ENCODE measurements at places on chromosomes 13 and 19. TPM values are rescaled to one million over a fixed set of nuclear protein-coding genes. Genes with fewer than 3 reads are reported as not detected.

- peaks cover 3% of the 10 kb centered on the region for H3K36me3 ChIP-seq
- no peaks in the 10 kb centered on the region for H3K27me3 ChIP-seq
- H3K4me1 ChIP-seq: no peaks in the 10 kb centered on the region
- H3K4me3 ChIP-seq: no peak overlapping the region
- no peak for DNase-seq
These were observed 21.7 kb downstream of the MAU2 start for GRCh38 chr19:19342086-19343015.

GRCh38 chr13:79084802-79085424 is 321.1 kb downstream of the RBM26 start:
- H3K4me1 ChIP-seq: no peaks in the 10 kb centered on the region
- no peaks in the 10 kb centered on the region for H3K36me3 ChIP-seq
- no peak for DNase-seq
- H3K27me3 ChIP-seq: no peaks in the 10 kb centered on the region
- H3K27ac ChIP-seq: no peak overlapping the region
- H3K4me3 ChIP-seq: no peak overlapping the region

GRCh38 chr13:54241719-54242118 is 1213.1 kb downstream of the OLFM4 start:
- DNase-seq: no peak
- H3K4me1 ChIP-seq: no peaks in the 10 kb centered on the region

GRCh38 chr13:46166224-46166584 is 15.8 kb downstream of the LCP1 start:
- no peak overlapping the region for H3K27ac ChIP-seq
- DNase-seq: no peak

DNA sequence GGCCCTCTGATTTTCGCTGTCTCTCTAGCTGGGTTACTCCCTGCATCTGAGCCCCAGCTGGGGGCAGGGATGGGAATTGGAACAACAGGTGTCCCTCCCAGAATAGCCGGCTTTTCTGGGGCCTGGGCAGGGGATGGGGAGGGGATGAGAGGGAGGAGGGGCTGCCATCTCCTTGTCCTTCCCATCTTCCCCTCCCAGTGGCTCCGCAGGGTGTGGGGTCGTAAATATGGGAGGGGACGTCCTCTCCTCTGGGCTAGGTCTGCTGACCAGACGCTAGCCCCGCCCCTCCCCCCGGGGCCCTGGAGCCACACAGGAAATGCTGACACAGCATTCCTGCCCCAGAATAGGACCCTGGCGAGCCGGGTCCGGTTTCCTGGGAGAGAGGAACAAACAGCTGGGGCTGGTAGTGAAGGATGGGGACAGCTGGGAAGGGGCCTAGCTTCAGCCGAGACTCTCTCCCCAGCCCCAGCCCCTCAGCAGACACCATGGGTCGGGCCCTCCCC is 1.1 kb downstream of the RYR1 start:
- peak; percentile 72 for DNase-seq
- no peak overlapping the region for H3K4me3 ChIP-seq
- no peaks in the 10 kb centered on the region for H3K36me3 ChIP-seq
- no peaks in the 10 kb centered on the region for H3K4me1 ChIP-seq

DNA sequence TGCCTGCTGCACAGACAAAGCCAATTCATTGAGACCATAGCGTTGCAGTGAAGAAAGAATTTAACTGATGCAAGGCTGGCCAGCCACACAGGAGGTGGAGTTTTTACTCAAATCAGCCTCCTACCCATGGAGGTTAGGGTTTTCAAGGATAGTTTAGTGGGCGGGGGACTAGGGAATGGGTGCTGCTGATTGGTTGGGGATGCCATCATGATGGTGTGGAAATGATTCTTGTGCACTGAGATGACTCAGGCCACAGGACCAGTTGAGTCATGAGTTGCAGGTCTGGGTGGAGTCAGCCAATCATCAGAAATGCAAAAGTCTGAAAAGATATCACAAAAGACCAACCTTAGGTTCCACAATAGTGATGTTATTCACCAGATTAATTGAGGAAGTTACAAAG is 359.6 kb downstream of the FOXO1 start:
- no peak overlapping the region for H3K4me3 ChIP-seq
- H3K4me1 ChIP-seq: no peaks in the 10 kb centered on the region
- no peaks in the 10 kb centered on the region for H3K27me3 ChIP-seq

GRCh38 chr19:56263319-56263718 is 9.2 kb upstream of the EDDM13 start:
- no peaks in the 10 kb centered on the region for H3K27me3 ChIP-seq
- no peak for DNase-seq
- H3K27ac ChIP-seq: no peak overlapping the region
- no peaks in the 10 kb centered on the region for H3K36me3 ChIP-seq
- no peaks in the 10 kb centered on the region for H3K4me1 ChIP-seq

DNA sequence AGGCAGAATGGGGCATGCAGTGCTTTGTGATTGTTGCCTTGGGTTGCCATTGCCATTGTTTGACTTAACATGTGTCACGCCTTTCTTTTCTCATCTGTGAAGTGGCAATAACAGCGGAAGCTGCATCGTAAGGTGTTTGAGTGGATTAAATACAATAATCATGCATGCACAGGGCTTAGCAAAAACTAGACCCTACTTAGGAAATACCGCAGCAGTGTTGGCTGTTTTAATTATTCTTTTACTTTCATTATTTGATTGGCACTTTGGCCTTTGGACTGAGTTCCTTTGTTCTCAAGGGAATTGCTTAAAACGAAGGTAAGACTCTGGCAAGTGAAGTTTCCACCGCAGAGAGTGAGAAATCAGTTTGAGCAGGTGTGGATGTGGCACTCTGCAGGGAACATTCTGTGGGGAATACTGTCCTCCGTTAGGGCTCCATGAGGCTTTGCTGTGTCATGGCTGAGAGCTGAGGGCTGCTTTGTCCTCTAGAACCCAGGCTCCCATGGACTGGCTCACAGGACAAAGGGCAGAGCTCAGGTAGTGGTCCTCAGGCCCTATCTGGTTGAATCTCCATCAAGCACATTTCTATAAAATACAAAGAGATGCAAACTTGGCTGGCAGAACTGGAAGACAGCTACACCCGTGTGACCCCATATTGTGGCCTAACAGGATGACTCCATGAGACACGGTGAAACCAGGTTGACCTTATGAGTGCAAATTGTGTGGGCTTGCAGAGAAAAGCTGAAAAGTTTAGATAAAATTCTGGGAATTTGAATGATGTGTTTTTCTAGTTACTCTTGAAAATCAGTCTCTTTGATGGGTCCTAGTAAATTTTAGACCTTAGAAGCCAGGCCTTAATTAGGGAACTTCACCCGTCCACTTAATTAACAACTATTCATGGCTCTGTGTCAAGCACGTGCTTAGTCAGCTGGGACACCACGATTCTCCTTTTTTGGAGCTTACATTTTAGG is 407.2 kb downstream of the KCNRG start:
- no peaks in the 10 kb centered on the region for H3K27me3 ChIP-seq
- no peaks in the 10 kb centered on the region for H3K36me3 ChIP-seq
- no peak overlapping the region for H3K4me3 ChIP-seq
- peak; percentile 32 for DNase-seq
- no peaks in the 10 kb centered on the region for H3K4me1 ChIP-seq
- no peak overlapping the region for H3K27ac ChIP-seq

DNA sequence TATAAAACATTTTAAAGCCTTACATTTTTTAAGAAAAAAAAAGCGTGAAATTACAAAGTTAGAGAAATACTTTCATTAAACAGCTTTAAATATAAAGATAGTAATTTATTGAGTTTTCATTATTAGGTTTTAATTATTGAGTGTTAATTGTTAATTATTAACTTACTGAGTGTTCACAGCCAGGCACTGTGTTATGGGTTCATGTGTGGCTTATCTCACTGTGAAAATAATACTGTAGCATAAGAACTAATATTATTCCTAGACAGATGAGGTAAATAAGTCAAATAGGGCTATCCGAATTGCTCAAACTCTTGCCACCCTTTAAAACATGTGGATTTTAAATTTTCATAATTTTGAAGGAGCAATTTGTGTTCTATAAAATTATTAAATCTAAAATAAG is 956.1 kb upstream of the PCDH20 start:
- no peak overlapping the region for H3K27ac ChIP-seq
- H3K36me3 ChIP-seq: no peaks in the 10 kb centered on the region
- H3K27me3 ChIP-seq: no peaks in the 10 kb centered on the region
- DNase-seq: no peak

GRCh38 chr19:5130371-5131030 is 161.6 kb downstream of the KDM4B start:
- no peak overlapping the region for H3K4me3 ChIP-seq
- no peaks in the 10 kb centered on the region for H3K27me3 ChIP-seq
- H3K27ac ChIP-seq: no peak overlapping the region
- no peaks in the 10 kb centered on the region for H3K36me3 ChIP-seq
- no peak for DNase-seq

DNA sequence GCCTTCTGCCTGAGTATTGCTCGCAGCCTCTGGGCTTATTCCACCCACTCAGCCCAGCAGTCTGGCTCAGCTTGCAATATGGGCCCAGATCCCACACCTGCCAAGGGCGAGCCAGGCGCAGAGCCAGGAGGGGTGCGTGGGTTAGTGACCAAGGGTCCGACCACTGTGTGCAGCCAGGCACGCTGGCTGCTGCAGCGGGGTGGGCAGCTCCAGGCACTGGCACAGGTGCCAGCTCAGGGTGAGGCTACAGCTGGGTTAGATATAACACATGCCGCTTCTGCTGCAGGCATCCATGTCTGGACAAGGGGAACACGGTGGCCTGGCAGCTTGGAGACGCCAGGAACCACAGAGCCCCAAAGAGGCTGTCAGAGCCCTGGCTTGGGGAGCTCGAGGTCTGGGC is 12.6 kb upstream of the URAD start:
- H3K36me3 ChIP-seq: no peaks in the 10 kb centered on the region
- H3K27ac ChIP-seq: no peak overlapping the region
- H3K27me3 ChIP-seq: no peaks in the 10 kb centered on the region
- H3K4me1 ChIP-seq: no peaks in the 10 kb centered on the region

DNA sequence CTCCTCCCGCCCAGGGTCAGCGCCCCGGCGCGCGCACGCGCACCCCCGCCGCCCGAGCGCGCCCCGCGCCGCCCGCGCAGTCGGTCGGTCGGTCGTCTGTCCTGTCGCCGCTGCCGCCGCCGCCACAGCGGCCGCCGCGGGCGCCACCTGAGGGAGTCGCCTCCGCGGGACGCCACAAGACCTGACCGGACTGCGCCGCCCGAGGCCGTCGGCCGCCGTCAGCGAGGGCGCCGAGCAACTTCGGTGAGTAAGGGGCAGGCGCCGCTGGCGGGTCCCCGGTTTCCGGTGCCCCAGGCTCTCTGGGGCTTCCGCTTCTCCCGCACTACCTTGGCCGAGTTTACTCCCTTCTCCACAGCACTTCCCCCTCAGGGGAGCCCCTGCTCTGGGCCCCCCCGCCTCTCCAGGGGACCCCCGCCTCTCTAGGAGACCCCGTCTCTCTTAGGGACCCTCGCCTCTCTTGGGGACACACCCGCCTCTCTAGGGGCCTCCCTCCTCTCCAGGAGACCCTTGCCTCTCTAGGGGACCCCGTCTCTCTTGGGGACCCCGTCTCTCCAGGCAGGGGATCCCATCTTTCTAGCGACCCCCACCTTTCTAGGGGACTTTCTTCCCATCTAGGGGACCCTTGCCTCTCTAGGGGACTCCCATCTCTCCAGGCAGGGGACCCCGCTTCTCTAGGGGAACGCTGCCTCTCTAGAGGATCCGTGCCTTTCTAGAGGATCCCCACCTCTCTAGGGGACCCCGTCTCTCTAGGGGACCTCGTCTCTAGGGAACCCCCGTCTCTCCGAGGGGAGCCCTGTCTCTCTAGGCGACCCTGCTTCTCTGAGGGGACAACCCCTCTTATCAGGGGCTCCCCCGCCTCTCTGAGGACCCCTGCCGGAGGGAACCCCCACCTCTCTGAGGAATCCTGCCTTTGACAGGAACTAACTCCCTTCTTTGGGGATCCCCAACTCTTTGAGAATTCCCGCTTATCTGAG is 19.3 kb upstream of the GATAD2A start:
- no peaks in the 10 kb centered on the region for H3K36me3 ChIP-seq
- H3K27me3 ChIP-seq: no peaks in the 10 kb centered on the region
- peaks cover 5% of the 10 kb centered on the region for H3K4me1 ChIP-seq
- peak; percentile 80 for DNase-seq
- H3K4me3 ChIP-seq: peak overlapping the region; percentile 81

- no peak overlapping the region for H3K4me3 ChIP-seq
- H3K36me3 ChIP-seq: peaks cover 2% of the 10 kb centered on the region
- H3K27me3 ChIP-seq: no peaks in the 10 kb centered on the region
- no peaks in the 10 kb centered on the region for H3K4me1 ChIP-seq
- DNase-seq: peak; percentile 63
These were observed 31.3 kb upstream of the ASF1B start for GRCh38 chr19:14167576-14168138.

The LHB gene
- not detected for total RNA-seq

The ZGLP1 gene
- 4.6 TPM for total RNA-seq

The LPAR2 gene
- total RNA-seq: 10.4 TPM

The URAD gene
- total RNA-seq: not detected

The USHBP1 gene
- total RNA-seq: 8.9 TPM

The ZNF808 gene
- total RNA-seq: 35.8 TPM
